ENCODE measurements at places on chromosomes 3 and 15. TPM values are rescaled to one million over a fixed set of nuclear protein-coding genes. Genes with fewer than 3 reads are reported as not detected.

Gene IL16
- total RNA-seq = 6.7 TPM

DNA sequence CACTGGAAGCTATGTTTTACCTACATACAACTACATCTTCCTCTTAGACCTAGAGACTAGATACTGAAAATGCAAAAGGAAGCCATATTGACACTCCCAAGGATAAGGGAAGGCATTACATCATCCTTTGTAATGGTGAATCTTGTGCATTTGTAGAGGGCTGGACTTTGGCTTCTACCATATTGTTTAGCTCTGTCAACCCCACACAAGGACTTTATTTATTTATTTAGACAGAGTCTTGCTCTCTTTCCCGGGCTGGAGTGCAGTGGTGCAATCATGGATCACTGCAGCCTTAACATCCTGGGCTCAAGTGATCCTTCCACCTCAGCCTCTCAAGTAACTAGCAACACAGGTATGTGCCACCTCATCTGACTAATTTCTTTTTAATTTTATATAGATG lies 331.5 kb upstream of the TPRG1 start:
- H3K27ac ChIP-seq = no peak overlapping the region
- H3K36me3 ChIP-seq = no peaks in the 10 kb centered on the region
- no peak for DNase-seq

DNA sequence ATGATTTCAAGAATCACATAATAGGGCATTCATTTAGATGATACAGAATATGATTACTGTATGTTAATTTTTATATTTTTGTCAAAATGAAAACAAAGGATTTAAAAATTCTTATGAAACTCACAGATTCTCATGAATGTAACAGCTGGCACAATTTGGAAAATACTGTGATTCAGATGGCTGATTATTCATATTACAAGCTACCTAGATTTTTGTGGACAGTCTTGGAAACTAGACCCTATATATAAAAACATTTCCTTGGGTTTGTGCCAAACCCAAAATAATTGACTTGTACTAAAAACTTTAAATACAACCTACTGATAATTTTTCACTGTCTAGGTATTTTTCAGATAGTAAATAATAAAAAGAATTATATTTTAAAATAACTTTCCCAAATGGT lies 26.2 kb downstream of the ZBED2 start:
- no peaks in the 10 kb centered on the region for H3K36me3 ChIP-seq
- no peak for DNase-seq
- no peaks in the 10 kb centered on the region for H3K27me3 ChIP-seq

- H3K27me3 ChIP-seq = no peaks in the 10 kb centered on the region
- H3K4me1 ChIP-seq = no peaks in the 10 kb centered on the region
- H3K4me3 ChIP-seq = no peak overlapping the region
- no peak for DNase-seq
- no peaks in the 10 kb centered on the region for H3K36me3 ChIP-seq
These were observed 66.5 kb downstream of the GABRG3 start for GRCh38 chr15:27037501-27037900.

DNA sequence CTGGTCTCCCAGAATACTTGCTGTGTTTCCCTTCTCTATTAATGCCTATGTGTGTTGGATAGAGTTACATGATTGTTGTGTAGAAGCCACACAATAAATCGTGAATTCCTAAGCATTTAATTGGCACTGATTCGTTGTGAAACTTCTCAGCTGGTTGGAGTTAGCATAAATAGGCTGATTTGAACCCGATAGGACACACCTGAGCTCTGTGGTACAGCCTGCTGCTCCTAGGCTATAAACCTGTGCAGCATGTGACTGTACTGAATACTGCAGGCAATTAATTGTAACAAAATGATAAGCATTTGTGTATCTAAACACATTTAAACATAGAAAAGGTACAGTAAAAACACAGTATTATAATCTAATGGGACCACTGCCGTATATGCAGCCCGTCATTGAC lies 4.9 kb downstream of the ACAD11 start:
- H3K36me3 ChIP-seq = no peaks in the 10 kb centered on the region
- no peak overlapping the region for H3K4me3 ChIP-seq
- no peak for DNase-seq
- no peak overlapping the region for H3K27ac ChIP-seq
- H3K4me1 ChIP-seq = peaks cover 9% of the 10 kb centered on the region
- no peaks in the 10 kb centered on the region for H3K27me3 ChIP-seq

GRCh38 chr3:48516571-48516970 lies 12.6 kb upstream of the SHISA5 start:
- DNase-seq = no peak
- no peak overlapping the region for H3K27ac ChIP-seq
- H3K4me1 ChIP-seq = no peaks in the 10 kb centered on the region
- H3K27me3 ChIP-seq = no peaks in the 10 kb centered on the region

- no peaks in the 10 kb centered on the region for H3K4me1 ChIP-seq
- DNase-seq = no peak
- H3K27me3 ChIP-seq = no peaks in the 10 kb centered on the region
- no peak overlapping the region for H3K4me3 ChIP-seq
These were observed 49.4 kb downstream of the CLASP2 start for GRCh38 chr3:33668618-33669017.

- no peak overlapping the region for H3K27ac ChIP-seq
- DNase-seq = peak; percentile 21
- no peaks in the 10 kb centered on the region for H3K4me1 ChIP-seq
- H3K27me3 ChIP-seq = no peaks in the 10 kb centered on the region
These were observed 67.2 kb downstream of the EFHB start for GRCh38 chr3:19866751-19867347.
